ENCODE measurements at places on chromosomes 1 and 21. TPM values are rescaled to one million over a fixed set of nuclear protein-coding genes. Genes with fewer than 3 reads are reported as not detected.

The CACNA1S gene
- not detected for total RNA-seq

The SYT11 gene
- total RNA-seq = 20.8 TPM

The TNFRSF1B gene
- total RNA-seq = 11.9 TPM

The VHLL gene
- not detected for total RNA-seq

The TMCO1 gene
- total RNA-seq = 55.0 TPM

The AIRE gene
- not detected for total RNA-seq

The WNT9A gene
- 0.30 TPM for total RNA-seq

The ZNF687 gene
- 12.5 TPM for total RNA-seq

All from bronchus fibroblast of lung (primary cell).